ENCODE measurements at places on chromosomes 4 and X.

DNA sequence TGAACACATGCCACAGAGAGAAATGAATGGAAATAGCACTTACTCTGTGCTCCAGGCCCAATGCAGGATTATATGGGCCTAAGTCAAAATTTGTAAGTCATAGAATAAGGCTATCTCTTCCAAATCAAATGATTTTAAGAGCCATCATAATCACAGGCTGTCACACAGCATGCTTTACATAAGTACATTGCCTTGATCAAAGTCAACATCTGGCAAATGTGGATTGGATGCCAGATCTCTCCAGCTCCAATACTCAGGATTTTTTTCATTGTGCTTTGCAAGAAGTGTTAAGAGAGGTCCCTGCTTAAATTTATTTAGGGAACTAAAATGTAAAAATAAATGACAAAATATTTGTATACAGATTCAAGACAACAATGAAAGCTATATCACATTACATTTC, 299.9 kb downstream of the PRDM5 start:
- no peak for DNase-seq

DNA sequence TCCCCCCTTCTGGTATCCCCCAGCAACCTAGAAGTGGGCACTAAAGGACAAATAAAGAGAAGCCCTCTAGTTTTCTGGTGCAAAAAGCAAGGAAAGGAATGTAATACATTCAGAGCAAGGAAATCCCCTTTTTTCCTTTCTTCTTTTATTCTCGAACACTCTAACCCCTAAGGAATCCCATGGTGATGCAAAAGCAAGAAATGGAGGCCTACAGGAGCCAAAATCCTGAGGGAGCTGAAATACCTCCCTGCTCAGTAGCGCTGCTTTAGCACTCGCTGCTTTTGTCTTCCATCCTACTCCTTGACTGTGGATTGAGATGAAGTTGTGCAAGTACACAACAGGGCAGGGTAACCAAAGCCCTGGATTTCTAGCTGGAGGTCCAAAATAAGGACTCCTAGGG, 251.0 kb downstream of the PRDM5 start:
- no peak for DNase-seq

DNA sequence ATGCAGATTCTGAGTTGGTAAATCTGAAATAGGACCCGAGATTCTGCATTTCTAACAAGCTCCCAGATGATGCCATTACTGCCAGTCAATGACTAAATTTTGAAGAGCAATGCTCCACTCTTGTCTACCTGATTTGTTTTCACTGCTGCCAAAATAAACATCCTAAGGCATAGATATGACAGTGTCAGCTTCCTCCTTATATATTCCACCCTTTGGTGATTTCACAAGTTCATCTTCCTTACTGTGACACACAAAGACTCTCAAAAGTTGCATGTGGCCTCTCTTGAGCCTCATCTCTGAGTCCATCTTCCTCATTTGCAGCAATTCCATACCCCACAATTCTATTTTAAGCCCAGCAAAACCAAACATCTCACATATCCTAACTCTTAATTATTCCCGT, 110.9 kb downstream of the FBXW7 start:
- DNase-seq = no peak

- DNase-seq = no peak
Observed at GRCh38 chr4:73669410-73670183, 49.4 kb upstream of the RASSF6 start.

DNA sequence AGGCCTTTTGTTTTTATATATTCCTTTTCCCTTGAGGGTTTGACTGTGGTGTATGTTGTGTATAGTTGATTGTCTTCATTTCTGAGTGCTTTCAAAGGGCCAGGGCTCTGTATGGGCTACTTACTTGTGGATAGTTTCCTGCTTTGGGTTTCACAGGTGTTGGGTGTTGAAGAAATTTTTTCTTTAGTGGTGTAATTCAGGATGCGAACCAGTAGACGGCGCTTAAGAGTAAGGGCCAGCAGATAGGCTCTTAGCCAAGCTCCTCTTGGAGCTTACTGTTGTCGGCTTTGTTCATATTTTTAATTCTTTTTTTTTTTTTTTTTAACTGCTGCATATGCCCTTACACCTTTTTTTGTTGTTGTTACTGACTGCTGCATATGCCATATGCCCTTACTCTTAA, 276.3 kb upstream of the GALNT7 start:
- DNase-seq = no peak

GRCh38 chr4:156557920-156558319, 413.7 kb downstream of the PDGFC start:
- no peak for DNase-seq

GRCh38 chr4:132493476-132493875, 655.6 kb upstream of the PCDH10 start:
- no peak for DNase-seq

DNA sequence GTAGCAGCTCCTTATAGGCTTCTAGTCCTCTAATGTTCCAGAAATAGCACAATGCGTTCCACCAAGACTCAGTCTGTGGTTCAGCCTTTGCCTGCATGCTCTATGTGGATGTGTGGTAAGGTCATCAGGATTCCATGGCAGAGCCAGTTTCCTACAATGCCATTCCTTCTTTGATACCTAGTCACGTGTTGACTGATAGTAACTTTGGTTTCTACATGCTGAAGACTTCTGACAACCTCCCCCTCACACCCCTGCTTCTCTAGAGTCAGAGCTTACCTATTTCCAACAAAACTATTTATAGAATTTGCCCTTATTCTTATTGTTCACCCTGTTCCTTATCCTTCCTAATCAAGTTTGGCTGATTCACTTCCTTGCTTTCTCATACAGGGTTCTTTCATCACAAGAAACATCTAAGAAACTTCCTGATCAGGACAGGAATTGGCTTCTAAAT, 81.1 kb downstream of the CT47B1 start:
- DNase-seq = no peak

DNA sequence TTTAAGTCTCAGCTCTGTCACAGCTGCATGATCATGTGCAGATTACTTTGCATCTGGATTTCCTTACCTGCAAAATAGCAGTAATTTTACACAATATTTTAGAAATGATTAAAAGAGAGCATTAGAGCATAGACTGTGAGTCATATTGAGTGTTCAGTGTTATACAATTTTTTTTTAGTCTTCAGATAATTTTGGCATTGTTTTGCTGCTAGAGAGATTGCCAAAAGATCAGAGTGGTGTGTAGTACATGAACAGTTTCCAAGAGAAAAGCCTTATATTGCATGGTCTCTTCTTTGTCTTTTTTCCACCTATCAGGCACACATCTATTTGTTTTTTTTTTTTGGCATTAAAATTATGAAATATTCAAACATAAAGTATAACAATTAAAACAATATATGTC, 209.6 kb upstream of the TLL1 start:
- no peak for DNase-seq

DNA sequence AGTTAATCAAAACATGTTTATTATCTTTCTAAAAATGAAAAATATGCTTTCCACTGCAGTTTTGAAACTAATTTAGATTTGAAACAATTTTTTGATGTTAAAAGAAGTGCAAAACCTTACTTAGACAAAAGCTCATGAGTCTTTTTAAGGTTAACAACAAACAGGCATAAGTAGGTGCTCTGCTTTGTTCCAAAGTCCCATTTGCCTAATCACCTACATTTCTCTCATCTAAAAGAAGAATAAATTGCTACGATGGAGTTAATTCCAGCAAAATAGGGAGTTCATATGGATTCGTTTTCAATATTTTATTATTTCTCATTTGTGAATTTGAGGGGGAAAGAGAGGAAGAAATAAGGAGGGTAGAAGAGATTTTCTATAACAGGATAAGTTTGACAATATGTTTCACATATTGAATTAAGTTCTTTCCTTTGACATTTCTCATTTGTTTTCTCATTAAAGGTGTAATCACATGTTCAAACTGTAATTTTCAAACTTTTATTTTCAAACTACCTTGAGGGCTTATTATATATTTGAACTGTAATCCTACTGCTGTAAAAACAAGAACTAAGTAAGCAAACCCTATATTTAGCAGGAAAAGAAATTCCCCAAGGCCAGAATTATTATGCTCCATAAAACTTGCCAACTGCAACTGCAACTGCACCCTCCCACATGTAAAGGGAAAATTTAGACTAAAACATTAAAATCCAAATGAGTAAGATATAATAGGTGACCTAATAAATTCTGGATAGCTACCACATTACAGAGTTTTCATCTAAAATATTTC, 9.6 kb upstream of the SLC39A8 start:
- no peak for DNase-seq

DNA sequence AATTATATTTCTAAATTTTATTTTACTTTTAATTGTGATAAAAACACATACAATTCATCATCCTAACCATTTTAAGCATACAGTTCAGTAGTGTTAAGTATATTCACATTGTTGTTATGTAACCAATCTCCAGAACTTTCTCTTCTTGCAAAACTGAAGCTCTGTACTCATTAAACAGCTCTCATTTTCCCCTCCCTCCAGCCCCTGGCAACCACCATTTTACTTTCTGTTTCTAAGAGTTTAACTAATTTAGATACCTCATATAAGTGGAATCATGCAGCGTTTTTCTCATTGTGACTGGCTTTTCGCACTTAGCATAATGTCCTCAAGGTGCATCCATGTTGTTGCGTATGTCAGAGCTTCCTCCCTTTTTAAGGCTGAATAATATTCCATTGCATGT, 46.7 kb upstream of the NDP start:
- no peak for DNase-seq

- no peak for DNase-seq
Observed at GRCh38 chr4:173091362-173091761, 77.2 kb upstream of the GALNT7 start.

- DNase-seq = no peak
Observed at GRCh38 chrX:8305350-8305749, 134.3 kb upstream of the VCX2 start.

GRCh38 chr4:152605031-152605430, 69.1 kb upstream of the FBXW7 start:
- DNase-seq = no peak

GRCh38 chr4:30716681-30717207, 3.4 kb upstream of the PCDH7 start:
- peak; percentile 27 for DNase-seq

GRCh38 chrX:48035891-48036290, 29.1 kb downstream of the SPACA5 start:
- DNase-seq = no peak

GRCh38 chr4:81599742-81600380, 128.2 kb upstream of the RASGEF1B start:
- no peak for DNase-seq

- DNase-seq = no peak
Observed at GRCh38 chr4:80931631-80932081, 98.9 kb upstream of the BMP3 start.

- peak; percentile 31 for DNase-seq
Observed at GRCh38 chrX:56802921-56803849, 74.1 kb downstream of the NBDY start.

DNA sequence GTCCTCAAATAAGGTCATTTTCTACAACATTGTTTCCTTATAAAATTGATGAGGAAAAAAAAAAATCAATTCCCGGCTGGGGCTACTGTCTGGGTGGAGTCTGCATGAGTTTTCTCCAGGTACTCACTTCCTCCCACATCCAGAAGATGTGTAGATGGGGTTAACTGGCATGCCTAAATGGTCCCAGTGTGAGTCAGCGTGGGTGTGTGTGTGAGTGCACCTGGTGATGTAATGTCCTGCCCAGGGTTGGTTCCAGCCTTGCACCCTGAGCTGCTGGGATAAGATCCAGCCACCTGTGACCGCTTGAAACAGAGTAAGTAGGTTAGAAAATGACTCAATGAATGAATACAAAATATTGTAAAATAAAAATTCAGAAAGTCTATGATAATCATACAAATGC, 11.1 kb downstream of the USP26 start:
- DNase-seq = no peak

GRCh38 chr4:20260821-20261220, 9.1 kb downstream of the SLIT2 start:
- DNase-seq = no peak

DNA sequence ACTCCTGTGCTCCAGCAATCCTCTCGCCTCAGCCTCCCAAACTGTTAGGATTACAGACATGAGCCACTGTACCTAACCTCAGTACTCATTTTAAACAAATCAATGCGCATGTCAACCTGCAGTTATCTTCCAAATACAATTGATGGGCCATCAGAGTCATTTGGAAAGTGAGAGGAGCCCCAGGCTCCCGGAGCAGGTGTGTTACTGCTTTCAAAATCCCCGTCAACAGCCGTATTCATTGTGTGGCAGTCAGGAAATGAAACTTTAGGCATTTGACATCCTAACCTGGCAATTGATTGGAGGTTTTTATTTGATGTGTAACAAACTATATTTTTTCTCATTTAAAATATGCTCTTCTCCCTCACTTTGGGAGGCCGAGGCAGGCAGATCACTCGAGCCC, 623.6 kb upstream of the TENM3 start:
- no peak for DNase-seq

DNA sequence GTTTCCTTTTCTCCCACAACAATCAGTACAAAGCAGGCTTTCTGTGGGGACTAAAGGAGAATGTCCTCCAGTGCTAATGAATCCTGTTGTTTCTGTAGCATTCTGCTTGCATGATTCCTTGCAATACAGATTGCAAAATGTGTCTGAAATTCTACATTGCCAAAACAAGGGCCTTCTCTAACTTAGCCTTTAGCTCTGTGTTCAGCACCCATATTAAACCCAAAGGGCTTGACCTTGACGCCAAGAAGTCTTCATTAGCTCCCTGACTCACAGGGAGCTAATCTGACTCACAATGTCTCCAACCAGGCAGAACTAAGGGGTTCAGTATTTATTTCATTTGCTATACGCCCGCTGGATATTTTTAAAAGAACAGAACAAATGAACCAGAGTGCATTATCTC, 241.4 kb upstream of the CLNK start:
- DNase-seq = no peak

GRCh38 chrX:23745786-23746185, 2.7 kb upstream of the ACOT9 start:
- DNase-seq = no peak

Data from NCI-H748 treated with DMSO at 0.1 percent for 48 hours (cell line).